ENCODE measurements at places on chromosomes 6 and 20.

- no peak for DNase-seq
Observed at GRCh38 chr6:139841794-139842215, 467.4 kb upstream of the CITED2 start.

GRCh38 chr20:607476-607875, 2.6 kb downstream of the TCF15 start:
- DNase-seq = no peak

GRCh38 chr6:51926125-51926524, 161.3 kb downstream of the PKHD1 start:
- no peak for DNase-seq

DNA sequence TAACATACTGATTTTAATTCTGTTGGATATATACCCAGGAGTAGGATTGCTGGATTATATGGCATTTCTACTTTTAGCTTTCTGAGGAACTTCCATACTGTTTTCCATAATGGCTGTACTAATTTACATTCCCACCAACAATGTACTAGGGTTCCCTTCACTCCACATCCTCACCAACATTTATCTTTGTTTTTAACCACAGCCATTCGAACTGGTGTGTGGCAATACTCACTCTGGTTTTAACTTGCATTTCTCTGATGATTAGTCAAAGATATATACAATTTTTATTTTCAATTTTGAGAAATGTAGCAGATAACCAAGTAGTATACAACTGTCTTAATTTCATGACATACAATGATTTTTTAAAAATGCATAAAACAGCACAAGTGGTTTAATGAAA, 30.3 kb upstream of the ADGRG6 start:
- no peak for DNase-seq

GRCh38 chr6:72776456-72776855, 154.6 kb downstream of the KCNQ5 start:
- DNase-seq = no peak

DNA sequence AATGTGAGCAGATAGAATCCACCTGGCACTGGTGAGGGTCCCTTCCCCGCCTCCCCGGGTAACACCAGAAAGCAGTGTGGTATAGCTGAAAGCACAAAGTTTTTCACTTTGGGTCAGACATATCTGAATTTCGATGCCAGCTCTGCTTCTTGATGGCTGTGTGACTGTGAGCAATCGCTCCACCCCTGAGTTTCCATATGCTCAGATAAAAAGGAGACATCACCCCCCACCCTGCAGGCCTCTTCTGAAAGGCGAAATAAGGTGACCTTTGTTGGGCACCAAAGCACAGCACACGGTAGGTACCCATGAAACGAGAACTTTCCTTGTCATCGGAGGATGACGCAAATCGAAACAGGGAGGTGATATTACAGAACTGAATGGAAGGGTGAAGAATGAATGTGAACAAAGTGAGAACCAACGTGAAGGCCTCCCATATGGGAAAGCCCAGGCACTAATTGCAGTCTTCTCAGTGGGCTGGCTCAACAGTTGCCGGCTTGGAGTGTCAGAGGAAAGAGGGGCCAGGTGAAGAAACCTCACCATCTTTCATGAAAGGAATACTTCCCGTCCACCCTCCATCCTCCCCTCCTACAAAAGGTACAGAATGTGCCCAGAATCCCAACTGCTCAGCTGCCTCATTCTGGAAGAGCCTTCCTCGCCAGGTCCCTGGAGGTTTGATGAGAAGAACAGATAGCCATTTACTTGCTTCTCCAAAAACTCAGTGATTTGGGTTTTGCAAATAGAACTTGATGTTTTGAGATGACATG, 61.8 kb downstream of the NFATC2 start:
- DNase-seq = no peak

GRCh38 chr20:33826270-33826897, 15.2 kb downstream of the CHMP4B start:
- DNase-seq = no peak

DNA sequence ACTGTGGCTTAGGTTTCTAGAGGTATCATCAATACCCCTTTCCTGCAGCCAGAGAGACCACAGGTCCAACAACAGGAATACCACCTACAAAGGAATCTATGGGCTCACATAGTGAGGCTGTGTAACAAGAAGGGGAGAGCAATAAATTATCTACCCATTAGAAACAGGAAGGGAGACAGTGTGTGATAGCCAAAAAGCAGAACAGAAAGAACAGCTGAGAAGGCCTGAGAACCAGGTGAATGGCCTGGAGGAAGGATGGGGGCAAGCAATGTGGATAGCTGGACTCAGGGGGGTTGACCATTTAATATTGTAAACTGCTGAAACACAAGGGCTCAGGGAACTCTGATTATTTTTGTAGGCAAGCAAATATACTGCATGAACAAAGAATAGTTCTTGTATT, 628.2 kb downstream of the COL12A1 start:
- no peak for DNase-seq

DNA sequence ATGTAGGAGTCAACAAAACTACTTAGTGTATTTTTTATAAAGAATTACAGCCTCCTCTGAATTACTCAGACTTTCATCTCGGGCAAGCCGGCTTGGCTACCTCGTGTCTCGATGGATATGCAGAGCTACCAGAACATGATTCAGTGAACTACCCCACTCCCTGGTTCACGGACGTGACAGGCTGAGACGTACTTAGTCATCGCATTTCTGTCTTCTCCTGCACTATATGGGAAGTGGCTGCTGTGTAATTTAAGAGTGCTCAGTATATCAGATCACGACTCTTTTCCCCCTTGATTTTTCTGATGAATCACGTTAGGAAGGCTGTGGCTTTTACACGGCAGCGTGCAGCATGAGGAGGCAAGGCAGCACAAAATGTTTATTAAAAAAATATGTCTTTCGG, 302.7 kb upstream of the ZFP64 start:
- DNase-seq = peak; percentile 38

DNA sequence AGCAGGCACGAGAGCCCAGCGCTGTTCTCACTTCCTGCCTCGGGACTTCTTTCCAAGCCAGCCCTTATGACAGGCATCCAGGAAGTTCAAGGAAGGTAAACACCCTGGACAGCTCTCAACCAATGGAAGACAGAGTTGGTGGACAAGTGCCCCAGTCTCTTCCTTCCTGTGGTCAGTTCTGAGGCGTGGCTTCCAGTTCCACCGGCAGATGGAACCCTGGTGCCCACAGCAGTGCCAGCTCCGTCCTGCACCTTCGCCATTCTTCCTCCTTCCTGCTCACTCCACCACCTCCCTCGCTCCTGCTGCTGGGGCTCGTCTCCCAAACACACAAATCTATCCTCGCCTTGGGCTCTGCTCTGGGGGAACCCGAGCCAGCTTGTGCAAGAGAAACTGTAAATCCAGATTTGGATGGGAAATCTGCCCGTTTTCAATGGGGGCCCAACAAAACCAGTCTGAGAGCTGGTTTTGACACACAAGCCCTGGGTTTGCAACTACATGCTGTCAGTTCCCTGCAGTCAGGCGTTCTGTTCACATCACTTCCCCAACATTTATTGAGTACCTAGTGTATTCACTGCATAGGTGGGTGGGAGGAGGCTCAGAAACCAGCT, 162.7 kb downstream of the GRM4 start:
- DNase-seq = no peak

DNA sequence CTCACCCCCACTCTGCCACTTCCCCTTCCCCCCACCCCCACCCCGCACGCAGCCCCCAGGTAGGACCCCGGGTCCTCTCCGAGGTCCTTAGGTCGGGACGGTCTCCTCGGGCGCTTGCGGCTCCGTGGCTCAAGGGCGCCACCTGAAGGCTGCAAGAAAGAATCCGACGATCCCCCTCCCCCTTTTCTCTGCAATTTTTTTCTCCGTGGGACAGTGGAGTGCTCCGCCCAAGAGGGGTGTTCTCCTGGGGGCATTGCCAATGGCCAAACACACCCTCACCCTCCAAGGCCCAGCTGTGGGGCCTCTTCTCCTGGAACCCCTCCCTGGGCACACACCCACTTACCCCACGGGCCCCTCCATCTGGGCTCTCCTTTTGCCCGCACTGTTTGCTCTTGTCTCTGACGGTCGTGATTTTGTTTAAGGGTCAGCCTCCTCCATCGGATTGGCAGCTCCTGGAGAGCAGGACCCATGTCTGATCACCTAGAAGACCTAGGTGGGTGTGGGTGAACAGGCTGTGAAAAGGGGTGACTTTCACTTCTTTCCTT, 1.1 kb upstream of the TMEM74B start:
- no peak for DNase-seq

- DNase-seq = no peak
Observed at GRCh38 chr6:126071000-126071647, 84.8 kb downstream of the TRMT11 start.

- DNase-seq = no peak
Observed at GRCh38 chr6:168526841-168527281, 85.9 kb downstream of the SMOC2 start.

DNA sequence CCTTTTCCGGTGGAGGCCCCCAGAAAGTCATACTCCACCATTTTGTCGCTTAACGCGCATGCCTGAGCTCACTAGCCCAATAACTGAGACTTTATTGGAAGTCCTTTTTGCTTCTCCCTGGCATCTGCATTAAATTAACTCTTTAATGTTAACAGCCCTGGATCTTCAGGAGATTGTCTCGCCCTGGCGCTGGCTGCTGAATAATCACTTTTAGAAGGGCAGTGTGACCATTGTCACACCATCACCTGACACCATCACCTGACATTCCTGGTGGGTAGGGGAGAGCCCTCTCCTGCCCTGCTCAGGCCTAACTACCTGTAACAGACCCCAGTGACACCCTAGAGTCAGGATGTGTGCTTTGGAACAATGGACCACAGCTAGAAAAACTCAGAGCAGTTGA, 115.5 kb upstream of the SNX9 start:
- no peak for DNase-seq

GRCh38 chr6:2314641-2315040, 69.2 kb upstream of the GMDS start:
- DNase-seq = no peak

DNA sequence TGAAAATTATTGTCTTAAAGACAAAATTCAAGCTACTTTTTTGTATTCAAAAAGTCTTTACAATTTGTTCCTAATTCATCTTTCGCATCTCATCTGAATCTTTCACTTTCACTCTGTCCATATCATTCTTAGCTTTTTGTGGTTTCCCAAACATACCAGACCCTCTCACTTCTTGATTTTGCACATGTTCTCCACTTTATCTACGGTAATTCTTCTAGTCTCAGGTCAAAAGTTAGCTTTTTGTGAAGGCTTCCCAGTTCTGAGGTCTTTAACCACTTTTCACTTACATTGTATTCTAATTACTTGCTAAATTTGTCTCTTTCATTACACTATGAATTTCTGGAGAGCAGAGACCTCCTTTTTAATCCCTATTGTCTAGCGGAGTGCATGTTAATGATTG, 34.6 kb upstream of the EPHA7 start:
- no peak for DNase-seq

GRCh38 chr6:130873746-130874145, 46.5 kb downstream of the SMLR1 start:
- DNase-seq = no peak

DNA sequence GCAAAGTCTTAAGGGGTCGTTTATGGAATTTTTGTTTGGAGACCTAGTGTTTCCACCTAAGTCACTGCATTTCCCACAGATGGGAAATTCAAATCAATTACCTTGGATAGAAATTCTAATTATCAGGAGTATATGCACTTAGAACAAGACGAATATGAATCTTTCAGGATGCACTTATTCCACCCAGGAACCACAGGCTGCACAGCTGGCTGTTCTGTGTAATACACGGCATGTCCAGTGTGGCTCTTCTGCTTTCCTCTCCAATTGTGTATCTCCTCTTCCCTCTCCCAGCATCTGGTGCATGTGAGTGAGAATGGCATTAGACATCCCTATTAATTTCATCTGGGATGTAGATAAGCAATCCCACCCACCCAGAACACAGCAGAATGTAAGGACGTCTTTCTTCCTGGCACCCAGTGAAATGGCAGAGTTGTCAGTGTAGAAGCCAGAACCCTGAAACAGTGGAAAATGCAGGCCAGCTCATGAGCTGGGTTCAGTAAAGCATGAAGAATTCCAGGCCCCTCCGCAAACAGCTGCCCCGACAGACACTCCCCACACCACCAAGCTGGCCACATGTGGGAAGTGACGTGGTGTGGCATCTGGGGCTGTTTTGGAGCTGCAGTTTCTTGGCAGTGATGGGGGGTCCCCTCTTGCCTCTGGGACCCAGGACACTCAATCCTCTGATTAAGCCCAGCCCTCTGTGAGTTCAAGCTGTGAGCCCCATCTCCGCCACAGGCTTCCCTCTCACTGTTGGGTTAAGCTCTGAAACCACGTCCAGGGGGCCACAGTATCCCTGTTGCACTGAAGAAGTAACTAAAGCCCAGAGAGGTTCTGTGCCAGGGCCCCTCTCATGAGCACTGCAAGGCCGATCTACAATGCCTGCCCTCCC, 180.1 kb upstream of the CST7 start:
- no peak for DNase-seq

DNA sequence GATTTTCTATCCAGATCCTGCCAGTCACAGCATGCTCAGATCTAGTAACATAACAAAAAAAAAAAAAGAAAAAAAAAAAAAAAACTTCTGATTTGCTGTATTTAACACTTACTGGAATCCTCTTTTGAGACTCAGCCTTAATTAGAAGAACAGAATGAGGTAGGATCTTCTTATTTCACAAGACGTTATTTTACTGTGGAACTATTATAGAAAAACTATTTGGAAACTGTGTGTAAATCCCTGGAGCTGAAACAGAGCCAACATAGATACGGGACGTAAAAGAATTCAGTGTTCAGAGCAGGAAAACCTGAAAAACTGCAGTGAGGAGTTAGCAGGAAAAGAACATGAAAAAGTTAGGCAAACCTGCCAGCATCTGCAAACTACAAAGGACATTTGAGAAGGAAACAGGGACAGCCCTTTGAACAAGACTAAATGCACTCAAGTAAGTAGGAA, 3.4 kb upstream of the ZNF217 start:
- no peak for DNase-seq

DNA sequence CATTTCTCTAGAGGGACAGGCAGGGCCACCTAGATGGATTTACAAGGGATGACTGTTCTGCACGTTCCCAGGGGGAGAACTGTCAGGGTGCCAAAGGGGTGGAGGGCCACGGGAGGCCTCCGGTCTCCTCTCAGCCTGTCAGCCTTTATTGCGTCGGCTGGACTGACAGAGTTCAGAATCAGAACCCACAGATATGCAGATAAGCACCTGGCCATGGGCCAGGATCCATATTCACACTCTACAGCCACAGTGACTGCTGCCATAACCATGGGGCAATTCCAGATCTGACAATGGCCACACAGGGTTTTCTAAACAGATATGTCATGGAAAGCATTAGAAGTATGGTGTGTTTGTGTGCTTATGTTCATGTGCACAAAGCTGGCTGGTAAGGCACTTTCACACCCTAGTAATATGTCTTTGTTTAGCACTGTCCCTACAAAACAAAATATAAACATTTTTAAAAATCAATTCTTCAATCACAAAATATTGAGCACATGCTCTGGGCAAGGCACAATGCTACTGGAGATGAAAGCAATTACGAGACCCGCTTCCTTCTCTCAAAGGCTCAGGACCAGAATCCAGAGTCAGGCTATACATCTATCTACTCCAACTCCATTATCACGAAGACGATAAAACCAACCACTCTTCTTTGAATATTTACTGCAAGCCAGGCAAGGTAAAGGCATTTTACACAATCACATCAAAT, 29.1 kb downstream of the TRAM2 start:
- DNase-seq = no peak

GRCh38 chr20:10771435-10772140, 97.8 kb upstream of the JAG1 start:
- no peak for DNase-seq

Data from activated CD4-positive, alpha-beta T cell treated with anti-CD3 and anti-CD28 coated beads for 1 hour (primary cell).